CD4-positive, alpha-beta T cell treated with Interleukin-21 for 1 hour (primary cell): ENCODE measurements at places on chromosomes 13 and 19.

GRCh38 chr19:35944556-35944955 lies 8.4 kb downstream of the LRFN3 start:
- DNase-seq, result no peak

GRCh38 chr19:30391554-30392551 lies 19.7 kb downstream of the ZNF536 start:
- DNase-seq, result no peak

DNA sequence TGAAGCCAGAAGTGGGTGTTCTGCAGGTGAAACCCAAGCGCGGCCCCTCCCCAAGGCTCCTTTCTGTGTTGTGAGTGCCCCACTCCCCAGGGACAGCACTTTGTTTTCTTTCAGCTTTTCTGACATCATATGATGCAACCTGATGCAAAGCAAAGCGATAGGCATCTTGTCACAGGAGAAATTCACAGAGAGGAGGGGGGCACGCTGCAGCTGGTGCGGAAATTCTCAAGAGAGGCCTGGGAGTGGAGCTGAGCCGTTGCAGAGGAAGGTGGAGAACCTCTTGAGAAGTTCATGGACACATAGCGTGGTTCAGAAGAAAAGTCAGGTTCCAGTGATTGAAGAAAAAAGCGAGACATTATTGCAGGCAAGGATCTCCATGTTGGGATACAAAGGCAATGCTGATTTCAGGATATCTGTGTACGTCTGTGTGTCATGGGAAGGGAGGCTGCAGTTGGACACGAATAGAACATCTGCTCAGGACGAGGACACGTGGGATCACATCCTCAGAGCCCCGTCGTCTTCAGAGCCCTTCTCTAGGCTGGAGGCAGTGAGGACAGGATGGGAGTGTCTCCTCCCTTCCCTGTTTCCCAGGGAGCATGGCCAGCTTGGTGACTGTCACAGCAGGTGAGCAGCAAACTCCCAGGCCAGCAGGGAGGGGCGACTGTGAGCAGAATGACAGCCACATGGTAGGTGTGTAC lies 79.2 kb downstream of the IRS2 start:
- no peak for DNase-seq

- DNase-seq, result no peak
These were observed 108.6 kb downstream of the LACC1 start for GRCh38 chr13:43988302-43988701.

- DNase-seq, result no peak
These were observed 6.1 kb upstream of the C13orf46 start for GRCh38 chr13:113979791-113980471.

- no peak for DNase-seq
These were observed 28.7 kb upstream of the KCTD15 start for GRCh38 chr19:33767898-33768413.
